ENCODE measurements at places on chromosomes 16 and 17. TPM values are rescaled to one million over a fixed set of nuclear protein-coding genes. Genes with fewer than 3 reads are reported as not detected.

DNA sequence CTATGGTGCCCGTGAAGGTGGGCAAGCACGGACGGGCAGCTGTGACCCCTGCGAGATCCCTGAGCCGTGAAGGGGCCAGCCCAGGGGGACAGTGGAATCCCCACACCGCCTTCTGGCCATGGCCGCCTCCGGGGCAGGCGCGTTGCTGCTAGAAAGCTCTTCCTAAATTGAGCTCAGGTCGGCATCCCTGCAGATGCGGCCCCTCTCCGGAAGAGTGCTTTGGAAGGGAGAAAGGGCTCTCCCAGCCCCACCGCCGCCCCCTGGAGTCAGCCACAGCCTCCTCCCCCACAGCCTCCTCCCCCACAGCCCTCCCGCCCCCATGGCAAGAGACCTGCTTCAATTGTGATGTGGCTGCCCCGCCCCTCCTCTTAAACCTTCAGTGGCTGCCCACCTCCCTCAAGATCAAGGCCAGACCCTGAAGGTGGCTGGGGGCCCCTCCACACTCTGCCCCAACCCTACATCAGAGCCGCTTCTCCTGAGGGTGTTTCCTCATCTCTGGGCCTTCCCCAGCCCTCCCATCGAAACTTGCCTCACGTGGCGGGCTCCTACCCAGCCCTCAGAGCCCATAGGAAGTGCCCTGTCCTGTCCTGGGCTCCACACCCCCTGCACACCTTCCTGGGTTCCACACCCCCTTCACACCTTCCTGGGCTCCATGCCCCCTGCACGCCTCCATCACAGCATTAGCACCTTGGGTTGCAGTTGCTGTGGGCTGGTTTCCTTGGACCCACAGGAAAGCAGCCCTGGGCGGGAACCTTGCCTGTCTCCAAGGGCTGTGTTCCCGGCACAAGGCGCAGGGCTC, 5.5 kb upstream of the CBFA2T3 start:
- DNase-seq: no peak

DNA sequence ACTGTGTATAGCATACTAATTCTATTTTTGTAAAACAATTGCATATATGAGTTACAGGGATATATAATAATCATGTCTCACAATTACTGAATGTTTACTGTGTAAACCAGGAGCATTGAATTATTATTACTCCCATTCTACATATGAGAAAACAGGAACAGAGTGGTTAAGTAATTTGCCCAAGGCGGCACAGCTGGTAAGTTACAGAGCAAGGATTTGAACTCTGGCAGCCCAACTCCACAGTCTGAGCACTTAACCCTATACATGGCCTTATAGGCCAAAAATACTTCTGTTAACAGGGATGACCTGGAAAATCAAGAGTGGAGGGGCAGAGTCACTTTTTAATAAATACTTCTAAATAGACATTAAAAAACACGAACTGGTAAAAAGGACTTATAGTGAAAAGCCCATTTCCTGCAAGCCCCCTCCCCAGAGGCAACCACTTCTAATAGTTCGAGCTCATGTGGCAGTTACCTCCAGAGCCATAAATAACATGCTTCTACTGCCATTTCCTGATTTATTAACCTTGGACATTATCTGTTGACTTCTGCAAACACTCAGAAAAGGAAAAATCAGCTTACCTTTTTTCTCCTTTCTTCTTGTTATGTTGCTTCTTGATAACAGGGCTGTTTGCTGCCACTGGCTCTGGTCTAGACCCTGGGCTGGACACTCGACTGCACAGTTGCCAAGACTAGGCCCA, 22.1 kb upstream of the ADGRG1 start:
- no peak for DNase-seq

DNA sequence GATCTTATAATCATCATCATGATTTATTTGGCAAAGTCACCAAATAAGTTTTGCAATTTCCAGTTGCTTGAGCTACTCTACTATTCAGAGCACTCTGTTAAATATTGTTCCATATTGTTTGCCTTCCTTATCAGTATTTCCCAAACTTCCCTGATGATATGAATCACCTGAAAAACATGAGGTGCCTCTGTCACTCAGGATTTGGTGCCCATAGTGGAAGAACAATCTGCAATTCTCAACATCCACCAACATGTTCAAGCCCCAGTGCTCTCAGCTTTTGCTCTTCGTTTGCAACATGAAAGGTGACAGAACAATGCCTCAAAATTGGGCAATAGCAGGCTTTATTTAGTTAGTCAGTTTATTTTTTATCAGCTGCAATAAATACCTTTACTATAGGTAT, 28.6 kb upstream of the WSB1 start:
- no peak for DNase-seq

DNA sequence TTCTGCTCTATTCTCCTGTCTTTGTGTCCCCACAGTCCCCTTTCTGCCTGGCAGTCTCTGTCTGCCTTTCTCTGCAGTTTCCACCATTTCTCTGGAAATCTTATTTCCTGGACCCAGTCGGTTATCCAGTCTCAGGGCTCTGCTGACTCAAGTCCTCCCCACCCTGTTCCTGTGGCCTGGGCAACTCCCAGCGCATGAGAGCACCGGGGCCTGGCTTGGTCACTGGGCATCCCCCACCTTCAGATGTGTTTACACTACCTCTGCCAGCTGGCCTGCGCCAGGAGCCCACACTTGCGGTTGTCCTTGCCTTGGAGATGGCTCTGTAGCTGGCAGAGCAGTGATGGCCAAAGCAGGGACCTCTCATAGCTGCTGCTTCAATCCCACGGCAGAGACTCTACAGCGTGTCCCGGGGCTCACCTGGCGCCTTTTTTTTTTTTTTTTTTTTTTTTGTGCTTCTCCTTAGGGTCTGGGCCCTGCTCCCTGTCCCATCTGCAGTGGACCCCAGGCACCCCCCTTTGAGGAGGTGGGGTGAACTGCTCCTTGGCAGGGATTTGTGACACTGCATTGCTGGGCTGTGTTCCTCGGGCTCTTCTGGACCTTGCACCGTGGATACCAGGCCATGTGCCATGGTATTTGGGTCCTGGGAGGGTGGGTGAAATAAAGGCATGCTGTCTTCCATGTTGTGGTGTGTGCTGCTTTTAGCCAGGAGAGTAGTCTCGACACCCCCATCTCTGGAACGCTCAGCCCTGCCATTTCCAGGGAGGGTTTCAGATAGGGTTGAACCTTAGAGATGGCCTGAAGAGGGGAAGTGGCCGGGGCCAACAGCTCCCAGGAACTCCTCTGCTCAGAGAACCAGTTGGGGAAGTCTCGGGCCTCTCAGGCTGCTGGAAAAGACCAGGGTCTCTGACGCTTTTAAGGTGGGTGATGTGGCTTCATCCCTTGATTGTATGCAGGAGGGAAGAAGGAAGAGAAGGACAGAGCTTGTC, 17.5 kb downstream of the GUCY2D start:
- DNase-seq: no peak

- peak; percentile 13 for DNase-seq
Measured at GRCh38 chr16:16861546-16861945, 482.6 kb downstream of the NPIPA7 start.

- no peak for DNase-seq
Measured at GRCh38 chr17:17999364-18000029, 26.8 kb downstream of the DRC3 start.

KRTAP9-4 gene
- not detected for polyA plus RNA-seq

OSBPL7 gene
- polyA plus RNA-seq: 15.5 TPM

- no peak for DNase-seq
Measured at GRCh38 chr17:57393368-57393767, 137.0 kb downstream of the MSI2 start.

DNA sequence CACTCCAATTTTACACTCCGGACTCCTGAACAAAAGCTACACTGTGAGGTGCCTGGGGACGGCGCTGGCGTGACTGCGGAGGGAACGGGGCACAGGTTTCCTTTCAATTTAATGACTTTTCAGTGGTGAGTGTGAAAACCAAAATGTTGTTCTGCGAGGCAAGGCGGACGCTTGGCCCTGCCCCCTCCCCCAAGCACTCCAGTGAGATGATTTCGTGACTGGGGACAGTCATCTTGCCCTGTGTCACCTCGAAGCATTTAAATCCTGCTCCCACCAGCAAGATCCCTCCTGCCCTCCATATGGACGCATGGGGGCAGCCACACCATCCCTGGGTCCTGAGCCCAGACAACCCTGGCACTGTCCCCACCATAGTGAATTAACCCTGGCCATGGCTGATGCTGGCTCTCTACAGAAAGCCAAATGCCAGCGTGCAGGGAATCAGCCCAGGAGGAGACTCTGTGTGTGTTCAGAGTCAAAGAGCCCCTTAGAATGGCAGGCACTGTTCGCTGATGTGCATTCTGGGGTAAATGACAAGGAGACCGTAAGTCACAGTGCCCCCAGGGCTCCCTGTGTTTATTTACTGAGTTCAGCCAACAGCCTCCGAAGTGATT, 41.0 kb downstream of the C16orf95 start:
- no peak for DNase-seq

- no peak for DNase-seq
Measured at GRCh38 chr16:4876646-4877379, 29.5 kb downstream of the UBN1 start.

TSNAXIP1 gene
- polyA plus RNA-seq: 1.4 TPM

DNA sequence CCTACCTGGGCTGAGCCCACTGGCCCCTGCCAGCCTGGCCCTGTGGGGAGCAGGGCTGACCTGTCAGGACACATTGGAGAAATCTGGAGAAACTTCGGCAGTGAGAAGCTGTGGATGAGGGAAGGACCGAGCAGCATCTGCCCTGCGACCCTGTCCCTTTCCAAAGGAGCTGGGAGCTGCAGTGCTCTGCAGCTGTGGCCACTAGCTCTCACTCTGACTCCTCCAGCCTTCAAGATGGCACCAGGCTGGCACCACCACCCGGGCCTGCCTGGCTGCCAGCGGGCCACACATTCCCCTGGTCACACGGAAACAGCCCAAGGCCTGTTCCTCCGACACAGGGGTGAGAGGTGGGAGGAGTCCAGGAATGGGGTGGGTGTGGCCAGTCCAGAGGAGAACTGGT, 30.1 kb downstream of the CD300LG start:
- no peak for DNase-seq

DNA sequence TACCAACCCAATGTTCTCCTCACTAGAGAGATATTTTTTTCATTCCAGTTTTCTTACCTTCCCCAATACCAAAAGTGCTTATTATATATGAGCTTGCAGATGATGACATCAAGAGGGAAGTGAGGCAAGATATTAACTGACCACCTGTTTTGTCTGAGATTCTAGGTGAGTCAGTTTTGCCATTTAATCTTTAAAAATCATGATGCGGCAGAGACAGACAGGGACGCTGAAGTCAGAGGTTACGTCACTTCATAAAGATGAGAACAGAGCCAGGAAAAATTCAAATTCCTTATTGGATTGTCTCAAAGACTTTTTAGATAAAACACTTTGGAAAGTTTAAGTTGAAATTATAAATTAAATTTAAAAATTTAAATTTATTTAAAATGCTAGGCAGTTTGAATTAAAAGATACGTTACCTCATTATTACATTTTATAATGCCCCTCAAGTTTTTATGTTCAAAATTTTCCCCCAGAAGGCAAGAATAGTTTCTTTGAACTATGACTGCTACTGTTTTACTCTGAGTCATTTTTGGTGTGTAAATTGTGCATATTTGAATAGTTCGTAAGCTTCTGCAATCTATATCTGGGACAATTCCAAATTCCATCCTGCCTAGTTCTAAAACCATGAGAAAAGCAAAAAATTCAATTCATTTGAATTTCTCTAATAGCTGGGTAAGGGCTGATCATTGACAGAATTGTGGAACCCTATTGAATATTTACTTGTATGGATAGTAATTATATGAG, 839.6 kb upstream of the GOT2 start:
- DNase-seq: no peak

GRCh38 chr17:6075050-6075449, 4.9 kb downstream of the WSCD1 start:
- no peak for DNase-seq

- no peak for DNase-seq
Measured at GRCh38 chr17:60902399-60902798, 224.7 kb downstream of the BCAS3 start.

DNA sequence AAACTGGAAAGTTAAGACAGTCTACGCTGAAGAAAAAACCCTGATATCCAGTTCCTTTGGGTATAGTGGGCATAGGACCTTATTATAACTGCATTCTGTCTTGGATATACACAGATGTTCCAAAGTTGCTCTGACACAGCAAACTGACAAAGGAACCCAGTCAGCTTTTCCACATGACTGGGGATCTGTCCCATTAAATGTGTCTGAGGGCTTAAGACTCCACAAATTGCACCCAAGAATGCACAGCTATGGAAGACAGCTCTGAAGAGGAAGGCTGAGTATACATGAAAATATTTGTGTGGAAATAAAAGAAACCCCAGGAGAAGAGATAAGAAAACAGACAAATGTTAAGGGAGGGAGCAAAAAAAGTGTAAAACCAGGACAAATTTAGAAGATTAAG, 114.1 kb downstream of the SPAG9 start:
- no peak for DNase-seq

DNA sequence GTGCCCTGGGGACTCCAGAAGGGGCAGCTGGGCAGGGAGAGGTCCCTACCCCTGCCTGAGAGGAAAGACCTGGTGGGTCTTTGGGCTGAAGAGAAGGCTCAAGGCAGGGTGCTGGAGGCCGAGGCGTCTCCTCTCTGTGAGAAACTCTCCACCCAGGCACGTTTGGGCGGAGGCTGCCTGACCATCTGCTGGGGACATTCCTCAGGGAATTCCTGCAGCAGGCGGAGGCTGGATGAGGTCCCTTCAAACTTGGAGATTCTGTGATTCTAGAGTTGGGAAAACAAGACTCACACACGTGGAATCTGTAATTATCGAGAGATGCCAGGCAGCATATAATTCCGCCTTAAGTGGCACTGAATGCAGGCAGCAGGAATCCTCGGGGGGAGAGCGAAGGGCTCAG, 21.1 kb upstream of the PHF12 start:
- DNase-seq: no peak

DNA sequence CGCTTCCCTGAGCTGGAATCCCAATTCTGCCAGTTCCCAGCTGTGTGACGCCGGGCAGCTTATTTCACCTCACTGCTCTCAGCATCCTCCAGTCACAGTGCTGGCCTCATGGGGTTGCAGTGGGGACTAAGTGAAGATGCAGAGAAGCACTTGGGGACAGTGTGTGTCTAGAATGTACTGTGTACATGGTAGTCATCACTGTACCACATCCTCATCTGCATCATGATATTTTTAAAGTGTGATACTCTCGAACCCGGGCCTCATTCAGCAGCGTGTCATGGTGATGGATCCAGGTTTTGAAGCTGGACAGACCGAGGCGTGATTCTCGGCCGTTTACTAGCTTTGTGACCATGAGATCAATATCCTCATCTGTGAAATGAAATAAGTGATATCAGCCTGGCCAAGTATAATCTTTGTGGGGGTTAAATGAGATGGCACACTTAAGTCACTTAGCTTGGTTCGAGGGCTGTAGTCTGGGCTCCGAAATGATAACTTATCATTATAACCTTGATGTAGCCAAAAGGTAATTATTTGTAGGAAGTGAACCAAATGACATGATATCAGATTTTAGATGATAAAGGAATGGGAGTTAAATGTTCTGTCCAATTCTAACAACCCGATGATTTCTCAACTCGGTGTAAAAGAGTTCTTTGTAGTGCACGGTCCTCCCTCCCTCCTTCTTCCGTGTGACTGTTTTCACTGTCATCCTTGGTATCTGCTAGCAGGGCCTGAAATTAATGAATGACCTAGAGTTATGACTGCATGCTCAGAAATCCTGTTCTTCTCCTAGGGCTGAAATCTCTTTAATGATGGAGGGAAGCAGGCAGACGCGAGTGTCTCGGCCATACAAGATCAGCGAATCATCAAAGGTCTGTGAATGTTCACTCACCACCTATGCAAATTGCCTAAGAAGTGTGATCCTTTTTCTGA, 2.0 kb downstream of the KLHL36 start:
- no peak for DNase-seq
